Stimulated activated CD4-positive, alpha-beta T cell treated with anti-CD3 and anti-CD28 coated beads, Interleukin-1b, Interleukin-23, amount 100 ng/mL, for 4 hours (primary cell): ENCODE measurements at places on chromosomes 5 and 9.
A peak's percentile ranks its signal among the peaks of the same experiment; 100 is the strongest.

DNA sequence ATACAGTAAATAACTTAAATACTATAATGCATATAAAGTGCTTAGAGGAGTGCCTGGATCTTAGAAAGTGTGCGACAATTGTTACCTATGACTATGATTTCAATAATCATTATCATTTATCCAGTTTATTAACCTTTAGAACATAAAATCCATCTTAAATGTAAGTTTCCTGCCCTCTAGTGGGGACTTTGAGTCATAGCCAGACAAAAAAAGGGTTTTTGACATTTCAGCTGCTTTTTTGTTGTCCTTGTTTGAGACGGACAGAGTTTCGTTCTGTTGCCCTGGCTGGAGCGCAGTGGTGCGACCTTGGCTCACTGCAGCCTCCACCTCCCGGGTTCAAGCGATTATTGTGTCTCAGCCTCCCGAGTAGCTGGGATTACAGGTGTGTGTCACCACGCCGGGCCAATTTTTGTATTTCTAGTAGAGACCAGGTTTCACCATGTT, 9.7 kb upstream of the C9orf152 start:
- DNase-seq, result no peak

DNA sequence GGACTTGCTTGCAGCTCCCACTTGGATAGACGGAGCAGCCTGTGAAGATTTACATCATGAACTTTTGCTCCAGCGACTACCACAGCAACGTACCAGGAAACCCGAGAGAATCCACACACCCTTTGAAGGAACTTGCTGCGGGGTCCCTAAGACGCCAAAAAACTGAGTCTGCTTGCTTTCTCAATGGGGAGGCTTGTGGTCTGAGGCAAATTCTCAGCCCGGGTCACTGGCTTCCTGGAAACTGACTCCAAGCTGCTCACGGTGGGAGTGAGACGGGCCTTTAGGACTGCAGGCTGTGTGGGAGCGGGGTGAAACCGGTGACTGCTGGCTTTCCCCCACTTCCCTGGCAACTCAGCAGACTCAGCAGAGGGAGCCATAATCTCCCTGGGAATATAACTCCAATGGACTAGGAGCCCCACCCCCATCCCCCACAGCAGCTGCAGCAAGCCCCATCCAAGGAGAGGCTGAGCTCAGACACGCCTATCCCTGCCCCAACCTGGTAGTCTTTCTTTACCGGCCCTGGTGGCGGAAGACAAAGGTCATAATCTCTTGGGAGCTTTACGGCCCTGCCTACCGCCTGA, 466.0 kb downstream of the CAAP1 start:
- DNase-seq, result no peak

GRCh38 chr9:975740-976257, 656 bp upstream of the DMRT3 start:
- no peak for DNase-seq

DNA sequence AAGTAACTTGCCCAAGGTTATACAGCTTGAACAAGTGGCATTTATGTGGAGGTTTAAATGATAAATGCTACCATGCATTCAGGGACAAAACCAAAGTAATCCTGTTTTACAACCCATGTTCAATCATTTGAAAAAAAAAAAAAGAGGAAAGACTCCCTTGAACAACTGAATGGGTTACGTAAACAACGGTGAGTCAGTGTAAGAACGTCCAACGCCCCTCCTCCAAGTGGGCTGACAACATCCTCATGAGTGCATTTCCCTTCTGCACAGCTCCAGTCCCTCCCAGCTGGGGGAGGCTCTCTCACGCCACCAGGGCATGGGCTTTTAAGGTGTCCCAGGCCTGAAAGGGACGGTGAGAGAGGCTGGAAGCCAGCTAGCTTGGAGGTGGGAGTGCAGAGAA, 90.0 kb downstream of the PRRT1B start:
- DNase-seq, result peak; percentile 67

GRCh38 chr5:132253452-132254320, 3.8 kb upstream of the PDLIM4 start:
- DNase-seq, result no peak

DNA sequence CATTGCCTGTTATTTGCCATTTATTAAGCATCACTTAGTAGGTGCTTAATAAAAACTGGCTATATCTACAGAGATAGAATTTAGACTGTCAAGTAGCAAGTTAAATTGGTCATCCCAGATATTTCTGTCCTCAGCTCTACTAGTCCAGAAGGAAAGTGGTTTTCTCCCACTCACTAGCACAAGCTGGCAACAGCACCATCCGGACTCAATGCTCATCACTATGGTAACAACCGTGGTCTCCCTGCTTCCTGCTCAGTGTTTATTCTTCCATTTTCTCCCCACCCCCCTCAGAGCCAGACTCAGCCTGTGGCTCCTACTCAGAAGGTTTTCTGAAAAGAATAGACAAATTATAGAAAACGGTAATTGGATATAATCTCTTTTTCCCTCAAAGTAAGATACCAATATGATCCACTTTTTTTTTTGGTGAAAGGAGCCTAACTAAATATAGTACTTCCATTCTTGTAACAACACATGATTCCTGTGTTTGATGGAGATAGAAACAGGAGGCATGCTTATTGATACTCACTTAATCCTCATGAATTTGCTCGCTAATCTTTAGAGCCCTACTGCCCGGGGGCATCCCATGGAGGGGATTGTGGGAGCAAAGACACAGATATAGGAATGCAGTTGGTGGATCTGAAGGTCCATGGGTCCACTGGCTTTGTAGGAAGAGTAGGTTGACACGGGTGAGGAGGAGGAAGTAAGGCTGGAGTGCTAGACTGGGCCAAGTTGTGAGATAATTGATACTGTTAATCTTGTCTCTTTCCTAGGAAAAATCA, 191.4 kb downstream of the MAN2A1 start:
- DNase-seq, result no peak
